ENCODE measurements at places on chromosomes 16 and 17.

DNA sequence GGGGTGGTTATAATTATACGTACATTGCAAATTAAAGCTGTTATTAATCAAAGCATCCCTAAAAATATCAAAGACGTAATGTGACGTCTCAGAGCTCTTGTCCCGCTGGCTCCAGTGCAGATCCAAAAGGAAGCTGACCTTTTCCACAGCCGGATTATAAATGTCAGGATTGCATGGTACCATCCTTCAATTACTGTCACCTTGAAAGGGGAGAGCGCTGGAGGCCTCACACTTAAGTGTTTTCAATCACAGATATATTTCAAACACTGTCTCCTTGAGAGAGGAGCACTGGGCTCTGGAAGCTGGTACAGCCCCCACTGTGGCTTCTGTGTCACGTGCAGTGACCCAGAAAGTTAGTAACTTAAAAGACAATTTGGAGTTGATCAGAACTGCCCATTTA is 94.2 kb downstream of the AIPL1 start:
- DNase-seq = no peak

- DNase-seq = no peak
Measured at GRCh38 chr16:16146380-16147315, 76.6 kb downstream of the ABCC6 start.

DNA sequence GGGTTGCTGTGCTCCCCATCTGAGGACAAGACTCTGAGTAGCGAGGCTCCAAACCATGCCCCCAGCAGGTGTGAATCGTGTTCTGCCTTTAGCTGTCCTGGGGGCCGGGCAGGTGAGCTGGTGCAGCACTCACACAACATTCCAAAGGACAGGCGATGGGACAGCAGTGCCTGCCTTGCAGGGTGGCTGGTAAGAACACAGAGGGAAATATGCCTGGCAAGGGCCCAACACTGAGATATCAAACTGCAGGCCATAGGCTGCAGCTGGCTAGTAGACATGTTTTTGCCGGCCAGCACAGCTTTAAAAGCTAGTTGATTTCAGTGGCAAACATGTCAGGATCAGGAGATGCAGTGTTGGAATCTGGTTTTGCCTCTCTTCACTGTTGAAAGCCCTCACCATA is 23.6 kb downstream of the CLEC16A start:
- DNase-seq = no peak

DNA sequence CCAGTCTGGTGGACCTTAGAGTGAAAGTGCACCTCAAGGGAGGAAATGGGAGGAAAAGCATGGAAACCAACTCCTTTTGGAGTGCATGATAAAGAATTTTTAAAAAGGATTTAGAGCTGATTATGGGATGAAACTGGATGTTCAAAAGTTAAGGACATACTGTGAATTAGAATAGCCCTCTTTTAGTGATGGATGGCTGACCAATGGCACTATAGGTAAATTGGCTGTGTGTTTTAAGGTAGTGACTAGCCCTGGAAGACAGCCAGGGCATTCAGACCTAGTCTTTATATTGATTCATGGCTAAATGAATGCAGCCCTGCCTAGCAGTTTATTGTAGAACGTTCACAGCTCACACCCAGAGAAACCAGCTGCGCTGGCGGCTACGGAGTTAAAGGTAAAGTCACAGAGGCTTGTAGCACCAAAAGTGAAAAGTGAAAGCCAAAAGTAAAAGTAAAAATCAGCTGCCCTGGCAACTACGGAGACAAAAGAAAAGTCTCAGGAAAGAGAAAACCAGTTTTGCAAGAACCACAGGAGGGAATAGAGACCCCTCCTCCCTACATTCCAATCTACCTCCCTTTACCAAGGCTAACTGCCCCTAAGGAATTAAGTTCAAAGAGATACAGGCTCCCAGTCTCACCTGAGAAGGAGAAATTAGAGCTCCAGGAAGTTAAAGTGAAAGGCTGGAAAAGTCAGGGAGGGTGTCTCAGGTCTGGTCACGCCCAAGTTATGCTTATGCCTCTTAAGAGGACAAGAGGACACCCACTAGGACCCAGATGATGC is 21.8 kb downstream of the ACSM1 start:
- peak; percentile 39 for DNase-seq

DNA sequence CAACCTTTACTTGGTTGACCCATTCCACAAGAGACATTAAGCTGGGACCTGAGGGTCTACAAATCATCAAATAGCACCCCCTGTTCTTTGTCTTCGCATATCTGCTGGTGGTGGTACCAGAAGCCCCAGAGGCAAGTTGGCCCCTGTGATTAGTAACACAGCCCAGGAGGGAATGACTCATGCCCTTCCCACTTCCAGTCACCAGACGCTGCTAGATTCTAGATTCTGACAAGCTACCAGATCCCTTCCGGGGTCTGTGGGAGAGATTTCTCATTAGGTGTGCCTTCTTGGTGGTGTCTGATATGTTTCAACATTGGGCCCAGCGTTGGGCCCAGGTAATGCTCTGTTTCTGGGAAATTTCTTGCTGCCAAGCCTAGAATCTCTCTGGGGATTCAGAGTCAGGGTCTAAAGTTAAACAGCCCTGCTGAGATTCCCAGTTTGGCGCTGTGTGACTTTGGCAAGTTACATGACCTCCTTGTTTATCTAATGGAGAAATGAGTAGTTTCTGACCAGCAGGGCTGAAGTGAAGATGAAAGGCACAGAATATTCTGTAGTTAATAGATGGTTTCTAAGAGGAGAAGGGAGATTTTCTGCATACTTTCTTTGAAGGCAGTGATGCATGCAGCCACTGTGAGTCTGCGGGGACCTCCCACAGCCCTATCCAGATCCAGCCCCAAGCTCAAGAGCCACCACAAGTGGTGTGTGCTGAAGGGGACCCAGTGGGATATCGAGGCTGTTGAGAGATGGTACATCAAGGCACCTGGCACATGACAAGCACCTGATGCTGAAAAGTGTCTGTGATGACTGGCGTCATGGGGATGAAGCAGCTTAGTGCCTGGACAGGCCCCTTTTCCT is 3.9 kb downstream of the TRPV2 start:
- no peak for DNase-seq

DNA sequence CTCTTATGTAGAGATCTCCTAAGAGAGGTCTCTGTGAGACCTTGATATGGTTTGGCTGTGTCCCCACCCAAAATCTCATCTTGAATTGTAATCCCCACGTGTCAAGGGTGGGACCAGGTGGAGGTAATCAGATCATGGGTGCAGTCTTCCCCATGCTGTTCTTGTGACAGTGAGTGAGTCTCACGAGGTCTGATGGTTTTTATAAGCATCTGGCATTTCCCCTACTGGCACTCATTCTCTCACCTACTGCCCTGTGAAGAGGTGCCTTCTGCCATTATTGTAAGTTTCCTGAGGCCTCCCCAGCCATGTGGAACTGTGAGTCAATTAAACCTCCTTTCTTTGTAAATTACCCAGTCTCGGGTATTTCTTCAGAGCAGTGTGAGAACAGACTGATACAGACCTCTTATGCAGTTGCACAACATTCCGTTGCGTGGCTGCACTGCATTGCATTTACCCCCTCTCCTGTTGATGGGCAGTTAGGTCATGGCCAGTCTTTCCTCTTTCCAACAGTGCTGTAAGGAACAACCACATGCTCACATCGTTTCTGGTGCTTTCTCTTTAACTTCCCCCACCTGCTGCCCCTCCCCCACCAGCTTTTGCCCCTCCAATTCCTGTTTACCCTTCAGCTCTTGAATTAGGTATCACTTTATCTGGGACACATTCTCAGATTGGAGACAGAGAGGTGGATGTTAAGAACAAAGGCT is 43.6 kb upstream of the MED9 start:
- DNase-seq = no peak

DNA sequence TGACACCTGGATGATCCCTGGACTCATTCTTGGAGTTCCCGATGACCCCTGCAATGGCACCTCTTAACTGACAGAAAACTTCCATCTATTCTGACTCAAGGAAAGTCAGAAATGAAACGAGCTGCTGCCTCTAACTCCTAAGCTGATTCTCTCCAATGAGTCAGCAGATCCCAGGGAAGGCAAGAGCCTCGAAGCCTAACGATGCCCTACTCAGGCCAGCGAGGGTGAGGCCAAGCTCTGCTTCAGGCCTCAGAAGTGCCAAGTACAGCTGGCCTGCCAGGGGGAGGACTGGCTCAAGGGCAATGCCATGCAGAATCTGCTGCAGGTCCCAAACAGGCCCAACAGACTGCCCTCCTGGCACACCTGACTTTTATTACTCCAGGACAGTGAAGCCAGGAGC is 36.3 kb downstream of the PLXDC1 start:
- DNase-seq = no peak

- DNase-seq = no peak
Measured at GRCh38 chr16:2785101-2785991, 2.0 kb downstream of the PRSS33 start.

DNA sequence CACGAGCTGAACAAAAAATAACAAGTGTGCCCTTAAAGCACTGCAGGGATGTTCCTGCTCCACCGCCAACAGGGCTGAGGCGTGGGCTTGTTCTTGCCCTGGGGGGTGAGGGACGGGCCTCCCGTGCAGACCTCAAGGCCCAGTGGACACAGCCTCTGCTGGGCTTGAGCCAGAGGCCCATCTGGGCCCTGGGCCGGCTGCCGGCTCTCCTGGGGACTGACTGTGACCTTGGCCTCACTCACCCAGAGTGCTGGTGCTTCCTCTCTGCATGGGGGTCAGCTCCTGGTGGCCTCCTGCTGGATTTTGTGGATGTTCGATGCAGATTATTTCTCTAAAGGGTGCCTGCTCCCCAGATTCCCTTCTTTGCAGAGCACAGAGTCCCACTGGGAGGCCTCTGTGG is 54.2 kb upstream of the CDR2 start:
- DNase-seq = no peak

DNA sequence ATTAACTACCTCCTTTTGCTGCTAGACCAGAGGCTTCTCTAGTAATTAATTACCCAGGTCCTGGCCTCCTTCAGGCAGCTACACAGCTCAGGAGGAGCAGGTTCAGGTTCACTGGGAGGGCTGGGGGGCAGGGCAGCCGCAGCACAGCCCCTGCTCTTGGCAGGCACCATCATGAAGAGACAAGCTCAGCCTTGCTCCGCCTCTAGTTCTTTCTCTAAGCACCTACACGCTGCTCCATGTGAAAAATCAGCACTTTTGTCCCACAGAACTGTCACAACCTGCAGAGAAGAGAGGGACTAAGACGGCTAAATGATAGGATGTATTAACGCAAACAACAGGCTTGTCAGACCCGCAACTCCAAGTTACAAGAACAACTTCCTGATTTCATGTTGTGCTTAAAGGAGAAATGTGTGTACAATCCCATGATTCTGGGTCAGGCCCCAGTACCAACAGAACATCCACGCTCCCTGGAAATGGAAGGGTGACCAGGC is 53.4 kb downstream of the GRB2 start:
- DNase-seq = peak; percentile 17

GRCh38 chr17:60720763-60721531 is 43.3 kb downstream of the BCAS3 start:
- peak; percentile 63 for DNase-seq

- no peak for DNase-seq
Measured at GRCh38 chr17:48126532-48126850, 18.9 kb downstream of the SNX11 start.

DNA sequence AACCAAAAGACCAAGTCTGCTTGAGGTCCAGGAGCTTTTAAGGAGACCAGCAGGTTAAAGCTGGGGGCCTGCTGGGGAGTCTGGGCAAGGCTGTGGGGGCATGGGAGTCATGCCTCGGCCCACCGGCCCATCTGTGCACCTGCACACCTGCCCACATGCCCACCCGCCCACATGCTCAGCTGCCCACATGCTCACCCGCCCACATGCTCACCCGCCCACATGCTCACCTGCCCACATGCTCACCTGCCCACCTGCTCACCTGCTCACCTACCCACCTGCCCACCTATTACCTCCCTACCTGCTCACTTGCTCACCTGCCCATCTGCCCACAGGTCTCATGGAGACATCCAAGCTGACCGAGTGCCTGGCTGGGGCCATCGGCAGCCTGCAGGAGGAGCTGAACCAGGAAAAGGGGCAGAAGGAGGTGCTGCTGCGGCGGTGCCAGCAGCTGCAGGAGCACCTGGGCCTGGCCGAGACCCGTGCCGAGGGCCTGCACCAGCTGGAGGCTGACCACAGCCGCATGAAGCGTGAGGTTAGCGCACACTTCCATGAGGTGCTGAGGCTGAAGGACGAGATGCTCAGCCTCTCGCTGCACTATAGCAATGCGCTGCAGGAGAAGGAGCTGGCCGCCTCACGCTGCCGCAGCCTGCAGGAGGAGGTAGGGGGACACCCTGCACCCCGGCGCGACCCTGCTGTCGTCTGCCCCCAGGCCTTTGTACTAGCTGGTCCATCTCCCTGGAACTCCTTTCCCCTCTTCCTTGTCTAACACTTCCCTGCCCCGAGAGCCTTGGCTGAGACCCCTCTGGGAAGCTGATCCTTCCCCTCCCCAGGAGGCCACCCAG is 14.0 kb downstream of the CARD14 start:
- DNase-seq = no peak

DNA sequence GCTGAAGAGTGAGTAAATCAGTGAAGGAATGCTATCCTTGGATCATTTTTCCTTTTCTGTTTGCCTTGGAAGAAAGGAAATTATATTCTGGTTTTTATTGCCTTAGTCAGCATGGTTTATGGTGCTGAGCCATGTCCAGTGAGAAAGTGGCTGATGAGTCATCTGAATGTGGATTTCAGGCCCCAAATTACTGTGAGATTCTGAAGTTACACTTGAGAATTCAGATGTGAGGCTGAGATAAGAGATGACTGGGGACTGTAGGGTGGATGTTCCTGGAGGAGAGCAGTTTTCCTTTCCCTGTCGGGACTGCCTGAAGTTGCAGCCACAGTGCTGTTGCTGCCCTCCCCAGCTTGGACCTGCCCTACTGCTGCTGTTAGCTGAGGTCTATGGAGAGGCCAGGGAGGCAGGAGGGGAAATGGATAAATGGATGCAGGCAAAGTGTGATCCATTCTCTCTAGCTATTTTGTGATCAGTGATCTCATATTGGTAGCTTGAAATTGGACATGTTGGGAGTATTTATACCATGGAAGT is 4.2 kb upstream of the MAP3K14 start:
- DNase-seq = no peak

DNA sequence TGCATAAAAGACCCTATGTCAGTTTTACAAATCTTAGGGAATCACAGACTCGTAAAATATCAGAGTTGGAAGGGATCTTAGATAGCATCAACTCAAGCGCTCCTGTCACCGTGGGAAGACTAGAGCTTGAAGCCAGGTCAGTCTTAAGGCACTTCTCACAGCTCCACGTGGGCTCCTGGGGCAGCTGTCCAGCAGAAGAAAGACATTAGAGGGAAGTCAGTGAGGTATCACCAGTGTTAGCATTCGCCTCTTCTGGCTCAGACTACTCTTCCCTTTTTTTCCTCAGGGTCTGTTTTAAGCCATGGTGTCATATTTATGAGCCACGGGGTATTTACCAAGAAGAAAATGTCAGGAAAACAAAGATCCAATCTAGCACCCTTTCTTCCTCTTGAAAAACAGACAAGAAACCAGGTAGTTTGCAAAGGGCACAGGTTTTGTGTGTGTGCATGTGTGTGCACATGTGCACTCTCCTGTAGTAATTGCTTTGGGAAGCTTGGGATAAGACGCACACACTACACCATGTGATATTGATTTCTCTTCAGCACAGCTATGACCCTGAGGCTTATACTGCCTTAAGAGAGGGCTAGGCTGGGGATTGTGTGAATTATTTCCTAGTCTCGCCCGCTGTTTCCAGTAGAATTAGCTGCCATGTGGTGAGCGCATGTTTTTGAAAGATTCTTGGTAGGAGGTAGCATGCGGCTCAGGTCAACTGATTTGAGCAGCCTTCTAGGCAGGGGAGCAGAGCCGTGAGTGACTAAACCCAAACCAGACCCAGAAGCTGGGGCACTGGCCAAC is 61.0 kb upstream of the ELAC2 start:
- DNase-seq = no peak
